Endodermal cell (in vitro differentiated cells): ENCODE measurements at places on chromosomes 13 and 19. TPM values are rescaled to one million over a fixed set of nuclear protein-coding genes. Genes with fewer than 3 reads are reported as not detected.

The THSD8 gene
- total RNA-seq = 31.6 and 34.4 TPM in 2 replicates

The ZNF497 gene
- total RNA-seq = 5.5 and 5.9 TPM in 2 replicates

The FUT6 gene
- total RNA-seq = not detected in 2 replicates

The LGALS7B gene
- 1.4 TPM in 1 of 3 replicates, not detected in the others for total RNA-seq

The RNF225 gene
- total RNA-seq = 0.38 to 0.82 TPM (median 0.80 TPM) in 3 replicates

The PALM3 gene
- 0.66 to 1.3 TPM (median 1.3 TPM) in 3 replicates for total RNA-seq

The AZU1 gene
- 2.0 and 2.5 TPM in 2 replicates for total RNA-seq

The VSTM2B gene
- total RNA-seq = not detected in 3 replicates

GRCh38 chr19:56778351-56778750, 62.2 kb downstream of the PEG3 start:
- H3K27me3 ChIP-seq = no peaks in the 10 kb centered on the region
- H3K4me1 ChIP-seq = no peaks in the 10 kb centered on the region
- no peaks in the 10 kb centered on the region for H3K36me3 ChIP-seq
- DNase-seq = no peak
- H3K4me3 ChIP-seq = peak overlapping the region; percentile 35

GRCh38 chr13:75368167-75368566, 113.8 kb downstream of the TBC1D4 start:
- no peaks in the 10 kb centered on the region for H3K36me3 ChIP-seq
- no peak for DNase-seq
- no peaks in the 10 kb centered on the region for H3K4me1 ChIP-seq
- H3K27ac ChIP-seq = no peak overlapping the region

GRCh38 chr13:78586706-78587105, 16.6 kb downstream of the POU4F1 start:
- H3K27ac ChIP-seq = no peak overlapping the region
- DNase-seq = peak; percentile 92
- H3K36me3 ChIP-seq = no peaks in the 10 kb centered on the region

DNA sequence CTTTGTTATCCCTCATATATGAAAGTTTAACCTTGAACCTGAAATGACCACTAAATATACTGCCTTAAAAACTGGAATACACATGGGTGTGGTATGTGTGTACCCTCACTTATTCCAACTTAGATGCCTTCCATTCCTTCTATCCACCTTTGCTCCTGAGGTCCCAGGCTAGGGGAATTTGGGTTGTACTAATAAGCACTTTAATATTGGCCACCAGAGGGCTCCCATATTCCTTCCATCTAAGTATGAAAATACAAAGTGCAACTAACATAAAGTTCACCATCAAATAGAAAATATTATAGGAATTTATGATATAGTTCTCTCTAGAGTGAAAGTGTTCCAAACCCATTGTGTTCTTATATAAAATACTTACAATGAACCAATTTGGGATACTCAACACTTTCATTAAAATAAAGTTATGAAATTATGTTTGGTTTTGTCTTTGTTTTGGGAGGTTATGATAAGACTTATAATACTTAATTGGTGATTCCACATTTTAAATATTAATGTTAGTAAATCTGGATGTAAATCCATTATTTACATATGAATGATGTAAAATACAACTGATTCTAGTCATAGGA, 62.3 kb downstream of the ITGBL1 start:
- no peak overlapping the region for H3K4me3 ChIP-seq
- DNase-seq = peak; percentile 53
- H3K36me3 ChIP-seq = no peaks in the 10 kb centered on the region
- H3K27ac ChIP-seq = no peak overlapping the region

DNA sequence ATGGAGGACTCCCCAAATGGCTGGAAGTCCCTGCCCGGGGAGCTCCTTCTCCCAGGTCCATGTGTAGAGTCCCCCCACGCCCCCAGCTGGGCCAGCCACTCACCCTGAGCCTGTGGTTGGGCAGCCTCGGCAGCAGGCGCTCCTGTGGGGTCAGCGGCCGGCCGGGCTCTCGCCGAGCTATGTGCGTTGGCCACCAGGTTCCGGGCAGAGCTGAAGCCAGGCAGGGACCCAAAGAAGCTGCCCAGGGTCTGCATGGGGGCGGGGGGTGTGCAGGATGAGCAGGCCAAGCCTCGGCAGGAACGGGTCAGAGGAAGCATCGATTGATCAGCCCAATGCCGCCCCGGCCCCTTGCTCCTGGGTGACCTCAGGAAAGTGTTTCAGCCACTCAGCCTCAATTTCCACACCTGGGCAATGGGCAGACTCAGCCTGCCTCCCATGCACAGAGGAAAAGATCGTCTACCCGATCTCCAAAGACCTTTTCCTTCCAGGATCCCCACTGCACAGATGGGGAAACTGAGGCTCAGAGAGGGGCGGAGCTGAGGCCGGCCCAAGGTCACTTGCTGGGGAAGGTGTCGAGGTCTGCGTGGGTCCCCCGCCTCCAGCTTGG, 732 bp downstream of the PLIN4 start:
- H3K4me1 ChIP-seq = no peaks in the 10 kb centered on the region
- no peak overlapping the region for H3K4me3 ChIP-seq
- no peak for DNase-seq
- H3K27me3 ChIP-seq = no peaks in the 10 kb centered on the region

GRCh38 chr19:46296722-46297461, at the start of gene HIF3A:
HIF3A (plus strand) TSS chr19:46297042; CDS start chr19:46297077, 35 bp downstream.
- peaks cover 4% of the 10 kb centered on the region for H3K4me1 ChIP-seq
- no peak within 1 kb of the TSS for H3K27ac ChIP-seq
- peak within 1 kb of the TSS; percentile 94 for H3K4me3 ChIP-seq
- H3K27me3 ChIP-seq = peaks cover 3% of the 10 kb centered on the region
- peak; percentile 98 for DNase-seq

- H3K27ac ChIP-seq = no peak overlapping the region
- no peak overlapping the region for H3K4me3 ChIP-seq
- no peaks in the 10 kb centered on the region for H3K4me1 ChIP-seq
- DNase-seq = no peak
- H3K27me3 ChIP-seq = no peaks in the 10 kb centered on the region
Observed at GRCh38 chr13:30721936-30722335, 13.4 kb upstream of the ALOX5AP start.

DNA sequence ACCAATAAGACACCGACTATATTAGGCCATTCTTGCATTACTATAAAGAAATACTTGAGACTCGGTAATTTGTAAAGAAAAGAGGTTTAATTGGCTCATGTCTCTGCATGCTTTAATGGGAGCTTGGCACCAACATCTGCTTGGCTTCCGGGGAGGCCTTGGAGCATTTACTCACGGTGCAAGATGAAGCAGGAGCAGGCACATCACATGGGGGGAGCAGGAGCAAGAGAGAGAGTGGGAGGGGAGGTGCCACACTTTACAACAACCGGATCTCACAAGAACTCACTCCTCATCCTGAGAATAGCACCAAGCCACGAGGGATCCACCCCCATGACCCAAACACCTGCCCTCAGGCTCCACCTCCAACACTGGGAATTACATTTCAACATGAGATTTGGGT, 224.8 kb downstream of the KLF5 start:
- no peak for DNase-seq
- no peak overlapping the region for H3K27ac ChIP-seq
- no peaks in the 10 kb centered on the region for H3K36me3 ChIP-seq
- H3K4me1 ChIP-seq = peaks cover 4% of the 10 kb centered on the region
- no peak overlapping the region for H3K4me3 ChIP-seq
- no peaks in the 10 kb centered on the region for H3K27me3 ChIP-seq

DNA sequence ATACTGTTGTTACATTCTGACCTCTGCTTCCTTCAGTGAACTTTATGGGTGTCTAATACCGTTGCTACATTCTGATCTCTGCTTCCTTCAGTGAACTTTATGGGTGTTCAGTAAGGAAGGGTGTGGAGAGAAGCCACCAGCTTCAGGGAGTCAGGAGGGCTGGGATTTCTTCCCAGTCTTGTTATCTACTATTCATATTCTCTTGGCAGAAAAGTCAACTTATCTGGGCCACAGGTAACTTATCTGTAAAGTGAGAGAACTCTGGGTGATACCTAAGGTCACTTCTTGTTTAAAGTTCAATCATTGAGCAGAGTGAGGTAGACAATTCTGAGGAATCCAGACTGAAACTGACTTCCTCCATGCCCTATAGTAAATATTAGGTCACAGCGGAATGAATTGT, 71.2 kb upstream of the STK24 start:
- DNase-seq = no peak
- H3K4me1 ChIP-seq = no peaks in the 10 kb centered on the region
- H3K4me3 ChIP-seq = no peak overlapping the region
- H3K27ac ChIP-seq = no peak overlapping the region
- no peaks in the 10 kb centered on the region for H3K27me3 ChIP-seq

DNA sequence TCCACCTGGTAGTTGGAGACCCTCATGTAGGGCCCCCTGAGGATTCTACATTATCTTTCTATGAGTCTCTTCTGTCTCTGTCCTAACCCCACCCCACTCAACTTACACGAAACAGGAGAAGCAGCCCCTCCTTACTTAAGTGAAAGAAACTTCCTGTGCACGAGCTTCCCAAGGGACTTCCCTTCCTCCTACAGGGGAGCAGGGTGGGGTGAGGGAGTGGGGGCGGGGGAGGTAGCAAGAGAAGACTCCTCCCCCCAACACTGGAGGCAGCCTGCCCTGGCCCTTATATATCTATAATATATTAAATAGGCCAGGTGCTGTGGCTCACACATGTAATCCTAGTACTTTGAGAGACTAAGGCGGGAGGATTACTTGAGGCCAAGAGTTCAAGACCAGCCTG, 5.5 kb upstream of the PDE4C start:
- H3K4me1 ChIP-seq = no peaks in the 10 kb centered on the region
- peaks cover 34% of the 10 kb centered on the region for H3K27me3 ChIP-seq
- H3K27ac ChIP-seq = no peak overlapping the region
- DNase-seq = peak; percentile 56
- no peaks in the 10 kb centered on the region for H3K36me3 ChIP-seq

- no peaks in the 10 kb centered on the region for H3K4me1 ChIP-seq
- no peak overlapping the region for H3K27ac ChIP-seq
- H3K27me3 ChIP-seq = no peaks in the 10 kb centered on the region
- H3K36me3 ChIP-seq = no peaks in the 10 kb centered on the region
- H3K4me3 ChIP-seq = no peak overlapping the region
Observed at GRCh38 chr13:46881621-46882020, 15.2 kb downstream of the HTR2A start.

DNA sequence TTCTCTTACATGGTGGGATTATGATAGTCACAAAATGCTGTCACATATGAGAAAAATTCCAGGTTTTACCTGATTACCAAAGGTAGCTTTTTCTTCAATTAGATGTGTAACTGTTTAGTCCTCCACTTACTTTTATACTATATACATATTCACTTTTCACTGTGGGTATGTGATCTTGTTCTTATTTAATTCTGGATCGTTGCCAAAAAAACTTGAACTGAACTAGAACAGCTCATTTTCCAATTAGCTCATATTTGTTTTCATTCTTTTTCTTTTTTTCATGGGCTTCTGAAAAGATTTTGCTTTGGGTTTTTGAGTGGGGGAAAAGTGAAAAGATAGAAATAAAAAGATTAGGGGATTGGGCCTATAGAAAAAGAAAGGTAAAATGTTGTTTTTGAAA, 291.9 kb downstream of the NDFIP2 start:
- peaks cover 4% of the 10 kb centered on the region for H3K4me1 ChIP-seq
- H3K4me3 ChIP-seq = no peak overlapping the region
- no peaks in the 10 kb centered on the region for H3K27me3 ChIP-seq
- H3K27ac ChIP-seq = no peak overlapping the region

GRCh38 chr19:31232871-31233270, 116.4 kb downstream of the TSHZ3 start:
- no peak overlapping the region for H3K27ac ChIP-seq
- no peaks in the 10 kb centered on the region for H3K27me3 ChIP-seq
- DNase-seq = no peak
- H3K4me1 ChIP-seq = no peaks in the 10 kb centered on the region
- H3K4me3 ChIP-seq = no peak overlapping the region

GRCh38 chr19:56112313-56112709, 8.8 kb downstream of the ZNF787 start:
- DNase-seq = no peak
- H3K27me3 ChIP-seq = no peaks in the 10 kb centered on the region
- peaks cover 5% of the 10 kb centered on the region for H3K4me1 ChIP-seq
- H3K4me3 ChIP-seq = no peak overlapping the region
- H3K27ac ChIP-seq = no peak overlapping the region

- no peak for DNase-seq
- no peaks in the 10 kb centered on the region for H3K4me1 ChIP-seq
- H3K27ac ChIP-seq = no peak overlapping the region
- no peak overlapping the region for H3K4me3 ChIP-seq
Observed at GRCh38 chr13:60303166-60303565, 93.9 kb upstream of the TDRD3 start.

- DNase-seq = no peak
- H3K27ac ChIP-seq = no peak overlapping the region
- no peak overlapping the region for H3K4me3 ChIP-seq
- no peaks in the 10 kb centered on the region for H3K27me3 ChIP-seq
- peaks cover 9% of the 10 kb centered on the region for H3K4me1 ChIP-seq
- no peaks in the 10 kb centered on the region for H3K36me3 ChIP-seq
Observed at GRCh38 chr13:30133554-30133912, 173.8 kb downstream of the KATNAL1 start.

DNA sequence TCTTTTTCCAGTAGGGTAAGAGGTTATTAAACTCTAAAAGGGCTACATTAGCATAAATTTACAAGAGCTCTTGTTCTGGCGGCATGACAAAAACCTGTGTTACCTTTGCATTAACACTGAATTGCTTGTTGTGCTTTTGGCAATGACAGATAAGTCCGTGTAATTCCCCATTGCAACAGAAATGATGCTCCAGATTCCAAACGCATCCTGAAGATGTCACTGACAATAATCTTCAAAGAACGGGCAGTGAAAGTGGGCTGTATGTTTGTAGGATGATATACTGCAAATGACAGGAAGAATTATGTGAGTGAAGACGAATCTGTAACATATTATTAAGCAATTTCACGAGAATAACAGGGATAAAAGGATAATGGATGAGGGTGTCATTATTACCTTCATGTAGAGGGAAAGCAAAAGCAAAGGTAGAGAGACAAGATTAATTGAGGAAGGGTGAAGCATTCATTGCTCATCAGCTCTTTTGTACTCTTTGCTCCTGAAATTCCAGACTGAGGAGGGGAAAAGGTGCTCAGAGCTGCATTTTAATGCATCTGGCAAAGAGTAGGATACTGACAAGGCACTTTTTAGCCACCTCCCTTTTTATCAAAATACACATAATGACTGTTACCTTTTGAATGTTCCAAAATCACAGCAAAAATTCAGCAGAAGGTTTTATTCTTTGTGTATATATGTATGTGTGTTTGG, 38.5 kb upstream of the MAB21L1 start:
- H3K4me3 ChIP-seq = no peak overlapping the region
- no peaks in the 10 kb centered on the region for H3K36me3 ChIP-seq
- no peaks in the 10 kb centered on the region for H3K27me3 ChIP-seq
- H3K27ac ChIP-seq = no peak overlapping the region
- no peak for DNase-seq

DNA sequence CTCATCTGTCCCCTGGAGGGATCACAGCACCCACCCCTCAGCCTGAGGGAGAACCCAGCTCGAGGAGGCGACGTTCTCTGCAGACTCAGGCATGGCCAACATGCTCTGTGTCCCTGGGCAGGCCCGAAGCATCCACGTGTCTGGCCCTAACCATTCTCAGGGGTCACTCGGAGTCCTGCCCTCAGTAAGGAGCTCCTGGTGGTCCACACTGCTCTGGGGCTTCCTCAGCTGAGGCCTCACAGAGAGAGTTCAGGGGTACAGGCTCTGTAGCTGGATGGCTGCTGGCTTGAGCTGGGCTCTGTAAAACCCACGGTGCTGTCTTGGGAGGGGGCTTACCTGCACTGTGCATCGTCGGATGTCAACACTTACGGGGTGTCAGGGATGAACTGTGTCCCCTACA, 4.4 kb upstream of the SIGLEC8 start:
- no peaks in the 10 kb centered on the region for H3K4me1 ChIP-seq
- DNase-seq = no peak
- H3K27ac ChIP-seq = no peak overlapping the region
- H3K4me3 ChIP-seq = no peak overlapping the region
- peaks cover 46% of the 10 kb centered on the region for H3K27me3 ChIP-seq
- H3K36me3 ChIP-seq = no peaks in the 10 kb centered on the region
